ENCODE measurements at places on chromosomes 11 and 22.

DNA sequence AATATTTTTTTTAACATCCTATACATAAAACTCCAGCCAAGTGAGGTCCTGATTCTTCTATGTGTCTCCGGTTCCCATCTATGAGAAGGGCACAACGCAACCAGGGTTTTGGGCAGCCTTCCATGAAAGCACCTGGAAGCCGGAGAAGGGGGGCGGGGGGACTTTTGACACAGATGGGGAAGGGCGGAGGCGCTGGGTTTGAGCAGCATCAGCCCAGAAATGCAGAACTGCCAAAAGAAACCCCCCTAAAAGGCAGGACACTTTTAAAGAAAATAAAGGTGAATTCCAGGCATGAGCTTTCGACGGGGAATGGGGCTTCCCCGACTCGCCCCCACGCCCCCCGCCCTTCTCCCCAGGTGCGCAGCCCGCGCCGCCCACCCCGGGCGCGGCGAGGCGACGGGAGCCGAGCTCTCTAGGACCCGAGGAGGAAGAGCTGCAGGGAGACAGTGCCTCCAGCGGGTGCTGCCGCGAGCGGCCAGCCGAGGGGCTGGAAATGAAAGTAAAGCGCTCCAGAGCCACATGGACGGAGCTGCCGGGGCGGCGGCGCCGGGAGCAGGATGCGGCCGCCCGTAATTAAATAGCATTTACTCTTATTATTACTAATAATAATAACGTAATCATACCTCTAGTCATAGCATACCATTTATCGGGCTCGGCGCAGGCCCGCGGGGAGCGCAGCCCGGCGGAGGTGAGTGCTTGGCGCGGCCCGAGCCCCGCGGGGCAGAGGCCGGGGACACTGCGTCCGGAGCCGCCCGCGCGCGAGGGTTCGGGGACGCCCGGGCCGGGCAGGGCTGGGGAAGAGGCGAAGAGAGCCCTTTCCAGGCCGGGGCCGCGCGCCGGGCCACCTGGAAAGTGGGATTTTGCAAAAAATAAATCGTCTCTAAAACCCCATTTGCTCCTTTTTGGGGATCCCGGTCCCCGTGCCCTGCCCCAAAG, at the start of gene ZC3H7B:
TSS of gene ZC3H7B (plus strand) at position 441 of the 936 bp plus-strand sequence. CDS start 19,136 bp downstream, outside the sequence.
- peak; percentile 97 for ATAC-seq

DNA sequence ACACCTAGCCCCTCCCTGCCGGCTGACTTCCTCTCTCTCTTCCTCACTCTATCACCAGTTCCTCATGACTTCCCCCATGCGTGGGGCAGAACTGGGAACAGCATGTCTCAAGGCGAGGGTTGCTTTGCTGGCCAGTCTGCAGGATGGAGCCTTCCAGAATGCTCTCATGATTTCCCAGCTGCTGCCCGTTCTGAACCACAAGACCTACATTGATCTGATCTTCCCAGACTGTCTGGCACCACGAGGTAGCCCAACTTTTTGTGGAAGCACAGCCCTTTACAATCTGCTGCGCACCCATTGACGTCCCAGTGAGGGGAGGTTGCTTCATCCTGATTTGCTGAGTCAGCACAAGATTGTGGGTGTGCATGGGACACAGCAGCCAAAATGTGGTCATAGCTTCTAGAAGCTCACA, 8.6 kb downstream of the TCN2 start:
- no peak for ATAC-seq

GRCh38 chr22:46971099-46971763, 208.8 kb downstream of the TBC1D22A start:
- peak; percentile 35 for ATAC-seq

DNA sequence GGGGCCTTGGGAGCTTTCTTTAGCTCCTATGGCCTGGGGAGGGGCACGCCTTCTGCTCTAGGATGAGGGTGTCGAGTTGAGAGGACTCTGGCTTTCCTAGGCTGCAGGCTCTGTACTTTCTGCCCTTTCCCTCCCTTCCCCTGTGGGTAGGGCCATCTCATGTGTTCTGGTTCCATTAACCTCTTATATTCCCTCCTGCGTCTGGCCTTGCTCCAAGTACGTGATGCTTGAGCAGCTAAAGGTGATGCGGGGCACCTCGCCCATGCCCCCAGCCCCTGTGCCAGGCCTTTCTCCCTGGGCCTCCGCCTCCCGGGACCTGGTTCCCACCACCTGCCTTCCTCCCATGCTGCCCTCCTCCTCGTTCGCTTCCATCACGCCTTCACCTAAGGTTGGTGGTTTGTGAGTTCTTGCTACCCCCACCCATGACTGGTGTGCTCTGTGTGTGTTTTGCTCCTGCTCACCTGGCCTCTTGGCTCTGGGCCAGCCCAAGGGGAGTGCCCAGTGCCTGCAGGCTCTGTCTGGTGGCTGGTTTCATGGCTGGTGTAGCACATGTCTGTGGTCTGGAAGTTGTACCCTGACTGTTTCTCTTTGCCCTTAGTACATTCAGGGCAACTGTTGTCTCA, 34.1 kb downstream of the PHLDB1 start:
- no peak for ATAC-seq

DNA sequence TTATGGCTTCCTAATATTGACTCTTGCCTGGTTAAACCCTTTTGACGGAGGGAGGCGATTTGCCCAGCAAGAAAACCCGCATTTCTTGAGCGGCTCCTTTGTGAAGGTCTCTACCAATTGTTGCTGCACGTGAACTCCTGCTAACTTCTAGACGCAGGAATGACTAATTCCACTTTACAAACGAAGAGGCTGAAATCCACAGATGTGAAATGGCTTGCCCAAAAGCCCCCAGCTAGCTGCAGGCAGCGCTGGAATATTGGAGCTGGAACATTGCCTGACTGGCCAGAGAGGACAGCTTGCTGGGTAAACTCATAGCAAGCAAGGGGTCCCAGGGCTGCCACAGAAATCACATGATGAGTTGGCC, 542 bp downstream of the GCAT start:
- ATAC-seq, result no peak

DNA sequence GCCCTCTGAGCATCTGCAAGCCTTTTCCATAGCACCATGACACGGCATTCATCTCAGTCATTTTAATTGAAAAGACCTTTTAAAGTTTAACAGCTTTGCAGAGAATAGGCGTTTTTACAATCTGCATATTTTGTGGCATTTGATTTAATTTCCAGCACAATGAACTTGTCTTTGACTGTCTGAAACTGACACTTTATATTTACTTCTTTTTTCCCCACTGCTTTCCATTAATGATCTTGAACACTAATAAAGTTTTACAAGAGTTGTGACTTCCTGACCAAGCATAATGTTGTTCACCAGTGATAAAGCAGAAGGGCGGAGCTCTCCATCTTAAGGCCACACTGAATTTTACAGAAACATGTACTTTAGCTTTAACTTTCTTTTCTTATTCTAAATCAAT, 548.7 kb downstream of the FAM181B start:
- ATAC-seq, result no peak

DNA sequence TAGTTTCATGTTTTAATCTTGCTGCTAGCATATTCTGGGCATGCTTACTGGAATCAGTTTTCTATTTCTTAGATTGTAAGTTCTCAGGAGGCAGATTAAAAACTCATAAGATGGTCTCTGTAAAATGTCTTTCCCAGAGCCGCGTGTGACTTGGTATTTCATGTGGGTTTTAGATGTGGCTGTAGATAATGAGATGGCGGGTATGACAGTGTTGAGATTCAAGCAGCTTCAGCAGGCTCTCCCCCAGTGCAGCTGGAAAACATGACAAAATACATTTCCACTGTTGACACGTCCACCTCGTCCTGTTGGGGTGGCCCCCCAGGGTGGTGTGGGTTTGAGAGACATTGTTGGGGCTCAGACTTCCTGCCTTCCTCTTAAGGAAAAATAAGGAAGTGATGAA, 106.8 kb downstream of the KIRREL3 start:
- no peak for ATAC-seq

DNA sequence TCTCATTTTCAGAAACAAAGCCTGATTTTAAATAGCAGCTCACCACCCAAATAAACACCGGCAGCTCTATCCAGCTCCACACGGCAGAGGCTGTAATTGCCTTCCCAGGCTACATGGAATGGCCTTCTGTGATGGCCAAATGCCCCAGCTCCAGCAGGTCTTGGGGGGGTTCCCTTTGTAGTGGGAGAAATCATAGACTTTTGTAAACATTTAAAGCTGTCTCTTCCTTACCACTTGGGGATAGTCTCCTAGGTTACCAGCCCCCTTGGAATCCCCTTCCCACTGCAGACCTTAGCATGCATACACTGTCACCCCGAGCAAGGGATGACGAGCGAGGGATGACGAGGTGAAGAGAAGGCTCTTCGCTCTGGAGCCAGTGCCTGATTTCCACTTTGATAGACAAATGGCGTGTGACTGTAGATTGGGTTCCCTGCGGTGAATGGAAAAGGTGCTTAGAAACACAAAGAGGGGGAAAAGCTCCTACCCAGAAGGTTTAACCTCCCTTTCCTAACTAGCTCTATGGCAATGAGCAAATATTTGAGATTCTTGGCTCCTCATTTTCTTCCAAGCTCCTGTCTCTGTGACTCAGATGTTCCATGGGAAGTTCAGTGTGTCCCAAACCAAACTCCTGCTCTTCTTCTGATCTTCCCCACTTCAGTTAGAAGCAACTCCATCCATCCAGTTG, 108.0 kb upstream of the CADM1 start:
- no peak for ATAC-seq

GRCh38 chr11:1305501-1306056, 3.9 kb downstream of the TOLLIP start:
- ATAC-seq, result no peak

- ATAC-seq, result no peak
Observed at GRCh38 chr11:79906164-79906563, 465.3 kb upstream of the TENM4 start.

GRCh38 chr11:133953547-133953946, 3.2 kb downstream of the IGSF9B start:
- no peak for ATAC-seq

DNA sequence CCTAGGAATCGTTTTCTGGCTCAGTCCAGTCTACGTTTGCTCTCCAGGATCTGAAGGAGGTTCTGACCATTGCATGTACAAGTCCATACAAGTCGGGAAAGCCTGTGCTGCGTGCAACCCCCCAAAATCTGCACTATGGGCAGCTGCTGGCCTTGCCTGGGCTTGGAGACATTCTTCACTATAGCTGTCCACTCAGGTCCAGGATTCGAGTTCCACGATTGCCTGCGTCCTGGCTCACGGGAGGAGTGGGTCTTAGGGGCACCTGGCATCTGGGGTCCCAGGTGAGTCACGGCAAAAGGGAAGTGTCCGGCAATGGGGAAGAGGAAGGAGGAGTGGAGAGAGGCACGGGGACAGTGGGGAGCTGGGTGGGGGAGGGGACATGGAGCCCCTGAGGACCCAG, 563.0 kb downstream of the BRD1 start:
- no peak for ATAC-seq

DNA sequence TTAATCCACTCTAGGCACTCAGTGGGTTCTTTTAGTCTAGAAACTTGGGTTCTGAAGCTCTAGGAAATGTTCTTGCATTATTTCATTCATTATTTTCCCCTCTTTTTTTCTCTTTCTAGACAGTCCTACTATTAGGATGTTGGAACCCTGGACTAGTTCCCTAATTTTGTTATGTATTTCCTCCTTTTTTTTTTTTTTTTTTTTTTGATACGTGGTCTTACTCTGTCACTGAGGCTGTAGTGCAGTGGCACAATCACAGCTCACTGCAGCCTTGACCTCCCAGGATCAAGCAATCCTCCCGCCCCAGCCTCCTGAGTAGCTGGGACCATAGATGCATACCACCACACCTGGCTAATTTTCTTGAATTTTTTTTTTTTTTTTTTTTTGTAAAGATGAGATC, 9.4 kb downstream of the UPB1 start:
- no peak for ATAC-seq

DNA sequence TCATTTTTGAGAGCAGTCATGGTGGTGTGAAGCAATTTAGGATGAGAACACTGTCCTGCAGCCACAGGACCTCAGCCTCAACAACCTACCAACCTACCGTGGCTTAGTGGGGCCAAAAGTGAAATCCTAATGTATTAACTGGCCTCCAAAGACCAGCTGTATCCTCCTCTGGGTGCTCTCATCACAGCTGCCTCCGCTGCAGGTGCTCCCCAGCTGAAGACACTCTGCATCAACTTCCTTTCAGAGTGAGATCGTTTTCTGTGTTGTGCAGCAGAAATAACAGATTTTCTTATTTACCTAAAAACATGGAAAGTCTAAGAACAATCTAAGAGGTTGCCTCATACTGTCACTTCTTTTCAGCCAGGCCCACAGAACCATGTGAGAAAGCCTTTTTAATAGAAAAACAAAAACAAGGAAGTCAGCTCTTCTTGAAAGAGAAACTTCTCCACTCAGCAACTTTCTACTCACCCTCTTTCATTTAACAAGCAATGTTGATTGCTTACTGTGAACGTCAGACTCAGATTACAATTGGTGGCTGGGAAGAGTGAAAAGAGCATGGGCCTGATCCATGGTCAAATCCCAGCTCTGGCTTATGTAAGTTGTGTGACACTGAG, 136.1 kb downstream of the TENM4 start:
- ATAC-seq, result no peak

GRCh38 chr11:63854696-63855095, 15.8 kb downstream of the MARK2 start:
- no peak for ATAC-seq

DNA sequence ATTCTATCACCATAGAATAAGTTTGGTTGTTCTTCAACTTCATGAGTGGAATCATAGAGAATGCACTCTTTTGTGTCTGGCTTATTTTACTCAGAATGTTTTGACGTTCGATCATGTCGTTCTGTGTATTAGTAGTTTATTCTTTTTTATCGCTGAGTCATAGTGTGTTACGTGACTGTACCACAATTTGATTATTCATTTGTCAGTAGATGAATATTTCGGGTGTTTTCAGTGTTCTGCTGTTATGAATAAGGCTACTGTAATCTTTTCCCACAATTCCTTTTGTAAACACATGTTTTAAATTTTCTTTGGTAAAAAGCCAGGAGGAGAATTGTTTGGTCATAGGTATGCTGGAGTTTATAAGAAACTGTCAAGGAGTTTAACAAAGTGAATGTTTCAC, 279.9 kb upstream of the B3GAT1 start:
- ATAC-seq, result no peak

DNA sequence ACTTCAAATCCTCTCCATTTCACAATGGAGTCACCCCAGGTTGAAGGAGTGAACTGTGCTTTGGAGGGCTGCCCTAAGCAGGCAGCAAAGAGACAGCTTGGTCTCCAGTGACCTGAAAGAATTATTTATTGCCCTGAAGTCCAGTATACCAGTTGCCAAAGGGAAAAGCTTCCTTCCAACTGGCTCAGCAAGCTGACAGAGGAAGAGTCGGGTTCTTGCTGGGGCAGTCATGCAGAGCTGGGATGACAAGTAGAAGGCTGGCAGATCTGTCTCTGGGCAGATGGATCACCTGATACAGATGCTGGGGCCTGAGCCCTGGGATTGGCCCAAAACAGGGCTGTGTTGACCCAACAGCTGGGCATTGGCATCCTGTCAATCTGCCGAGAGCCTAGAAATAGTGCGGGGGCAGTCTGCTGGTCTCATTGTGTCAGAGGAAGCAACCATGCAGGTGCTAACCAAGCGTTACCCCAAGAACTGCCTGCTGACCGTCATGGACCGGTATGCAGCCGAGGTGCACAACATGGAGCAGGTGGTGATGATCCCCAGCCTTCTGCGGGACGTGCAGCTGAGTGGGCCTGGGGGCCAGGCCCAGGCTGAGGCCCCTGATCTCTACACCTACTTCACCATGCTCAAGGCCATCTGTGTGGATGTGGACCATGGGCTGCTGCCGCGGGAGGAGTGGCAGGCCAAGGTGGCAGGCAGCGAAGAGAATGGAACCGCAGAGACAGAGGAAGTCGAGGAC, at the start of gene THRSP:
TSS of gene THRSP (plus strand) at position 422 of the 742 bp plus-strand sequence. CDS start at position 443, 21 bp downstream.
- no peak for ATAC-seq

GRCh38 chr11:67366546-67366945, 6.9 kb downstream of the CLCF1 start:
- ATAC-seq, result no peak

GRCh38 chr22:44023404-44024287, 456 bp upstream of the PARVB start:
- peak; percentile 42 for ATAC-seq

GRCh38 chr11:87961606-87962005, 213.6 kb downstream of the RAB38 start:
- no peak for ATAC-seq
